NCI-H524 treated with DMSO at 0.1 percent for 48 hours (cell line): ENCODE measurements at places on chromosomes 1 and 21.

DNA sequence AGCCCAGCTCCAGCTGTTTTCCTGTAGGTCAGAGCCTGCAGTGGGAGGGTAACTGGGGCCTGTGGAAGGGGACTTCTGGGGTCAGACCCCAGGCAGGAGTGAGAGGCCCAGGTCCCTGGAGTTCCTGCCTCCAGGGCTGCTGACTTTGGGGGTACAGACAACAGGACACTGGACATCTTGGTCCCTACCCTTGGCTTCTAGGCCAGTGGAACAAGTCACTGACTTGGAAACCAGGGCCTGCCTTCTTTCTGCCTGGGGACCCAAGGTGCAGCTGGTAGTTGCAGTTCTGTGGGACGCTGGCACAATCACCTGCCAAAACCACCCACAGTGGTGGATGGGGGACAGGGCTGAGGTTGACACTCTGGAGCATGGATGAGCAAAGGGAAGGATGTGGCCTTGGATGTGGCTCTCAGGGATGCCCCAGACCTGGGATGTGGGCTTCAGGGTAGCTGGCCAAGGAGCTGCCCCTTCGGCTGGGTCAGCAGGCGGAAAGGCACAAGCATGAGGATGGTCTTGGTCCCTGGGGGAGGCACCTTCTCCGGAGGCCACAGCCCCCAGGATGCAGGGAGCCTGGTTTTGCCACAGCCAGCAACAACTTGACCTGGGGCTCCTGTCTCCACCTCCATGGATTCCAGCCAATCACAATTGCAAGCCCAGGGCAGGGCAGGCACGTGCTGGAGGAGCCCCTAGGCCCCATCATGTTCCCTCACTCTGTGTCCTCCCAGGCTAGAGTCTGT lies 5.8 kb downstream of the JMJD4 start:
- no peak for DNase-seq

DNA sequence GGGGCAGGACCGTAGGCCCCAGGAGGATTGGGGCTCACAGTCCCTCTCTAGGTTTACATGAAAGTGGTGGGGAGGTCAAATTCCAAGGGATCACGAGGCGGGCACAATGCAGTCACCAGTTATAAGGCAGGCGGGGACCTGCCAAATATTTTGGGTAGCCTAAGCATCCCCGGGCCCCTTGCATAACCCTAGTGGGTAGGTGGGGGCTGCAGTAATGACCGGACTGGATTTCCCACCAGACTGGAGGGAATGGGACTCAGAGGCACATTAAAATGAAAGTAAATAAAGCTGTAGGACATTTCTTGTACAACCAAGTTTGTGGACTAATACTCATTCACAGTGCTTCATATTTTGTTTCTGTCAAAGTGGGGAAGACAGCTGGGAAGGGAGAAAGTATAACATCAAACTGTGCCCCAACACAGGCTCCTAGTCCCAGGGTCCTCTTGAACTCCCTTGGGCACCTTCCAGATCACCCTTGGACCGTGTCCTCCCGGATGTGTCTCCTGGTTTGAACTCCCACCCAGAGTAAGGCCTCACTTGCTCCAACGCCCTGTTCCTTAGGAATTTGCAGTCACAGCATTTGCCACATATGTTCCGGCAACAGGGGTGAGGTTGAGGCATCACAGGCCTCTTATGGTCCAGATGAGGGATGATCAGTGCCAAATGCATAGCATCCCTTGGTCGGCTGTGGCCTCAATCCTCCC lies 28.4 kb upstream of the KIAA0040 start:
- DNase-seq: no peak

DNA sequence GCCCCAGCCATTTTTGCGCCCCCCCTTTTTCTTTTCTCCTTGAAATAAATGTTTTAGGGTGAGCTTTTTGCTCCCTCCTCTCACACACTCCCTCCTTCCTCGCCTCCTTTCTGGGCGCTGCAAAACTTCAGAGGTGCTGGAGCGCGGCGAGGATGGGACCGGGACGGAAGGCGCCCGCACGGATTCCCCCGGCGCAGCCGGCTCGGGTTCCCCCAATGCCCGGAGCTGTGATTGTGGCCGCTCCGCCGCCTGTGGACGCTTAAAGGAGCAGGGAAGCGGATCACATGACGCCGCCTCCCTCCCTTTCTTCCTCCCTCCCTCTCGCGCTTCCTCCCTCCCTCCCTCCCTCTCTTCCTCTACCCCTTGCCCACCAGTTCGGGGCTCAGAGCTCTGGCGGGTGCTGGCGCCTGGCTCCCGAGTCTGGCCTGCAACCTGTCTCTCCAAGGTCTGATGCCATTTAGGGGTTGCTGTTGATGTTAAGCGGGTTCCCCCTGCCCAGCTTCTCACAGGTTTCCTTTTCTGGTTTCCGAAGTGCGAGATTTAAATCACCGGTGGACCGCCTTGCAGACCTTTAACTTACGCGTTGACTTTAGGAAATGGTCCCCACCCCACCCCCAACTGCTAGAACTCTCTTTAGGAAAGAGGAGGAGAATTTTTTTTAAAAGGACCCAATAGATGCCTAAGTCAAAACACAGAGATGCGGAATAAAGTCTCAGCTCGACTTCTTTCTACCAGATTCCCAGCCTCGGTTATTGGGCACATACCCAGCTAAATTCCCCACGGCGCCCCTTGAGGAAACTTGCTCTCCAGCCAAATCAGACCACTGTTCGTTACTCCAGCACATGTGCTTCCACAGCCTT lies at the start of gene WLS:
Gene WLS (minus strand): TSS at position 235 of the 860 bp plus-strand sequence. CDS start 224 bp downstream, at position 11.
- no peak for DNase-seq

GRCh38 chr21:41369920-41370839 lies 8.4 kb downstream of the MX2 start:
- no peak for DNase-seq

GRCh38 chr1:82517586-82517985 lies 716.9 kb downstream of the ADGRL2 start:
- DNase-seq: no peak

- DNase-seq: no peak
Measured at GRCh38 chr1:185059950-185060571, 14.7 kb downstream of the RNF2 start.

DNA sequence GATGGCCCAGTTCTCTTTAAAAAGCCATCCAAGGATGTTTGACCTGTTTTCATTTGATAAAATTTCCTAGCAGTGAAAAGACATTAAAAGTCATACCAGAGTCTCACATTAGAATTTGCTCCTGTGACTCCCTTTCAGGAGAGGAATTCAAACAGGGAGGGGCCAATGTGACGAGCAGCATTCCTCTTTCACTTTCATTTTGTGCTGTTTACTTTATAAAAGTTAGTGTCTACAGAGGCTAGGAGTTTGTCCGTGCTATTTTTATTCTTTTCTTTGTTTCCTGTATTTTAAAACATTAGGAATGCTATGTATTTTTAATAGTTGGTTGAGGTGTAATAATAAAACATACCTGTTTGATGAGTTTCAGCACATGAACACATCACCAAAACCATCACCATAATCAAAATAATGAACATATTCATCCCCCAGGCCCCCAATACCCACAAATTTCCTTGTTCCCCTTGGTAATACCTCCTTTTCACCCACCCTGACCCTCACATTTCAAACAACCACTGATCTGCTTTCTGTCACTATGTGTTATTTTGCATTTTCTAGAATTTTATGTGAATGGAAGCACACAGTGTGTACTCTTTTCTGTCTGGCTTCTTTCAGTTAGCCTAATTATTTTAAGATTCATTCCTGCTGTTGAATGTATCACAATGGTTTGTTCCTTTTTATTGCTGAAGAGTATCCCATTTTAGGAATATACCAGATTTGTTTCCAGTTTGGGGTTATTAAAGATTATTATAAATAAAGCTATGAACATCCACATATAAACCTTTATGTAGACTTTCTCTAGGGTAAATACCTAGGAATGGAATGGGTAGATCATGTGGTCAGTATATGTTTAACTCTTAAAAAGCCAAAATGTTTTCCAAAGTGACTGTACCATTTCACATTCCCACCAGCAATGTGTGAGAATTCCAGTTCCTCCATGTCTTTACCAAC lies 129.5 kb downstream of the TENT5C start:
- DNase-seq: no peak

GRCh38 chr1:233300326-233300725 lies 4.8 kb upstream of the PCNX2 start:
- DNase-seq: no peak

GRCh38 chr1:53372501-53372951 lies 44.7 kb upstream of the LRP8 start:
- DNase-seq: no peak

- no peak for DNase-seq
Measured at GRCh38 chr1:19054216-19054615, 97.7 kb upstream of the IFFO2 start.

- DNase-seq: no peak
Measured at GRCh38 chr1:224623743-224624333, 7.7 kb downstream of the CNIH3 start.

- DNase-seq: no peak
Measured at GRCh38 chr21:45868086-45868485, 113.5 kb upstream of the COL6A1 start.

GRCh38 chr1:202194328-202194648 lies 689 bp downstream of the LGR6 start:
- no peak for DNase-seq

GRCh38 chr1:225250432-225250831 lies 177.4 kb downstream of the LBR start:
- DNase-seq: no peak

GRCh38 chr1:157504646-157505045 lies 47.7 kb downstream of the FCRL5 start:
- no peak for DNase-seq

GRCh38 chr1:2533365-2533764 lies 3.3 kb upstream of the HES5 start:
- DNase-seq: no peak

- no peak for DNase-seq
Measured at GRCh38 chr1:46817814-46818213, 19.0 kb downstream of the CYP4B1 start.

- peak; percentile 16 for DNase-seq
Measured at GRCh38 chr1:201145132-201145531, 9.1 kb downstream of the TMEM9 start.

DNA sequence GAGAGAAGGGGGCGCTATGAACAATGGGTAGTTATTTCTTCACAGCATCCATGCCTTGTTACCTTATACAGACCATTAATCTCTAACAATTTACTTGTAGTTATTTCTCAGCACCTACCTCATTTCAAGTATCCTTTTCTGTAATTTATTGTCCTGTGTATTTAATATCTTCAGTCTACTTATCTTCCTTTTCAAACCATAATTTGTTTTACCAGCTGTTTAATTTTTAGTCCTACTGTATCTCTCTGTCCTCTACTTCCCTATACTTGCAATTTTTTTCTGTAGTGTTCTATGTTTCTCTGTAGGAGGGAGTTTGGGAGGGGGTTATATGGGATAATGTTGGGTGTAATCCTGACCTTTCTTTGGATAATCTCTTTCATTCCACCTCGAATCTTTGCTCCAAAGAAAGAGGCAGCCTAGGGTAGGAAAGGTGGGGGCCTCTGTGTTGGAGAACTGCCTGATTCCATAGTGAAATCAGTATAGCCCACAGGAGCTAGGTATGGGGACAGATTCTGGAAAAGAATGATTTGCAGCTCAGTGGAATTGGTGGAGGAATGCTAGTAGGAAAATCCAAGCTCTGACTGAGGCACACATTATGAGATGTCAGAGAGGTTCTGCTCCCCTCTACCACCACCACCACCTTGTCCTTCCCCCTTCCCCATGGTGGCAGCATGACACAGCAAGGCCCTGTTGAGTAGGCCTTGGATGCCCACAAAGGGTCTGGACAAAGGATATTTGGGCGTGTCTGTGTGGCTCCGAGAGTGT lies 642 bp downstream of the MLLT11 start:
- no peak for DNase-seq

- DNase-seq: no peak
Measured at GRCh38 chr1:87273291-87273690, 55.4 kb upstream of the LMO4 start.

- no peak for DNase-seq
Measured at GRCh38 chr1:59553371-59553770, 256.5 kb downstream of the FGGY start.

- no peak for DNase-seq
Measured at GRCh38 chr1:168035345-168035744, 98.5 kb upstream of the MPC2 start.

DNA sequence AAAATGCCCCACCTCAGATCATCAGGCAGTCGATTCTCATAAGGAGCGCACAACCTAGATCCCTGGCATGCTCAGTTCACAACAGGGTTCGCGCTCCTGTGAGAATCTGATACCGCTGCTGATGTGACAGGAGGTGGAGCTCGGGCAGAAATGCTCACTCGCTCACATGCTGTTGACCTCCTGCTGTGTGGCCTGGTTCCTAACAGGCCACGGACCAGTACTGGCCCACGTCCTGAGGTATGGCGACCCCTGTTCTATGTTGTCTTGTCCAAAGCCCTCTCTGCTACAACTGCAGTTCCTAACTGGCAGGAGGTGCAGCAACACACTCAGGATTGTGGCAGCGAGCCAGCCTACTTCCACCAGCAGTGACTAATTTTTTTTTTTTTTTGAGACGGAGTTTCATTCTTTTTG lies 70.6 kb downstream of the CLSTN1 start:
- no peak for DNase-seq

DNA sequence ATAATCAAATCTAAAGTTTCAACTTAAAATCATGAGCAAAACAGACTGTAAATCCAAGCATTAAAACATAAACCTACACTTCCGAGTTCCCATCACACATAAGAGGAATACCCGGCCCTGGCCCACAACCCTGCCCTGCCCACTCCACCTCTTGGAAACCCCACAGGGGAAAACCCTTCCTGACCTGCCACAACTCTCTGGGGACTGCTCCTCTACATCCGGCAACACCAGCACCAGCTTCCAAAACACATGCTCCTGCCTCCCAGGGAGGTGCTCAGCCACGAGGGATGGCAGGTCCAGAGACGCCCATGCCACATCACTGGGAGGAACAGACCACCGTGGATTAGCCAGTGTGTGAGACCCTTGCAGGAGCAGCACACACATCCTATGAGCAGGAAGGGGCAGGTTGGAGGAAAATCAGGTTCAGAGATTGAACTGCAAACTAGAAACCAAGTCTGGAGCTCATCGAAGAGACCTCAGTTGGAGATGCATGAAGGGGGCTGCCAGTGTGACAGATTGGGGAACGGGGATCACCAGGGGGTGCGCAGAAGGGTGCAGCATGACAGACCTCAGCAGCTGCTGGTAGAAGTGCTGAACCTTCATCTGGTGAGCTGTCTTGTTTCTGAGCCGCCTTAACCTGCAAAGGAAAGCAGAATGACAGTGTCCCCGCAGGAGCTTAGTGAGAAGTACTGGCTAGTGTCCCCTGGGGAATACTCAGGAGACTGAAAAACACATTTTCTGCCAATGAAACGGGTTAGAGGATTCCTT lies 25.8 kb upstream of the LSS start:
- no peak for DNase-seq

GRCh38 chr1:9355503-9355902 lies 62.8 kb downstream of the SPSB1 start:
- no peak for DNase-seq

DNA sequence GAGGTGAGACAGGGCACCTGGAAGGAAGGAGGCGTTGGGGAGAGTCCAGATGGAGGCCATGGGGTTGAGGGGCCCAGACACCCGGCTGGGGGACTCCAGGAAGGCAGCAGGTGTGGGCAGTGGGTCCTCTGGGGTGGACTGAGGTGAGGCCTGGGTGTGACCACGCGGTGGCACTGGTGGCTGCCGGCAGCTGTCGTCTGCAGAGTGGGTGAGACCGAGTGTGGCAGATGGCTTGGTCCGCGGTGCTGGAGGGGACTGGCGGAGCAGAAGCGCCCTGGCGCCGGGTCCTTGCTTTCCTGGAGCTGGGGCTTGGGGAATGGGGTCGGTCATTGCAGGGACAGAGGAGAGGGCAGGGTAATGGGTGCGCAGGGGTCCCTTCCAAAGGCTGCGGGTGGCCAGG lies 12.5 kb downstream of the AGRN start:
- DNase-seq: peak; percentile 48

GRCh38 chr21:16537501-16537900 lies 807.7 kb downstream of the USP25 start:
- DNase-seq: no peak

- DNase-seq: no peak
Measured at GRCh38 chr1:163571950-163572349, 250.2 kb downstream of the NUF2 start.
